Stimulated activated CD4-positive, alpha-beta T cell treated with anti-CD3 and anti-CD28 coated beads, Interleukin-15, amount 100 ng/mL, for 24 hours (primary cell): ENCODE measurements at places on chromosomes 16 and 17.
A peak's percentile ranks its signal among the peaks of the same experiment; 100 is the strongest.

DNA sequence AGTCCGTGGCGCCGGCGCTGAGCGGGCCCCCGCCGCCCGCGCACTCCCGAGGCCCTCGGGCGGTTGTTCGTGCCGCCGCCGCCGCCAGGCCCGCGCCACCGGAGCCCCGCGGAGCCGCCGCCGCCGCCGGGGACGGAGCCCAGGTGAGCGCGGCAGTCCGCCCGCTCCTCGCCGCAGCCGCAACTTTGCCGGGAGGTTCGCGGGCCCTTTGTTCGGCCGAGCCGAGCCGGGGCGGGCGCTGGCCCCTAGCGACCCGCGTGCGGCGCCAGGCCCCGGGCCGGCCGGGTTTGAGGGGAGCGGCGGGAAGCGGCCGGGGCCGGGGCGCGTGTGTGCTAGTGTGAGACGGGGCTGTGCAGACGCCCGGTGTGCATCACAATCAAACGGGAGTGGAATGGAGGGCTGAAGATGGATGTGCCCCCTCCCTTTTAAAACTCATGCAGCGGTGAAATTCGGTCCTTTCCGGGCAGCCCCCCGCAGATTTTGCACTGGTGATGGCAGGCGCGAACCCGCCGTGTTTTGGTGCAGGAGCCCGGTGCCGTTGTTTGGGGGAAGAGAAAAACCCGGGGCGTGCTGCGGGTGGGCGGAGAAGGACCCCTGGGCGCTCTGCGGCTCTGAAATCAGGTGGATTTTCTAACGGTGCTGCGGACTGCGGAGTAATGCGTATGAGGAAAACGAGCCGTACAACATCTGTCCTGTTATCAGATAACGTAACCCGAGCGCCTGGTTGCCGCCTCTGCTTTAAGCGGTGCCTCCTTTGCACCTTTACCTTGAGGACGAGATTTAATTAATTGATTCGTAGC, 823 bp downstream of the TNRC6C start:
- DNase-seq, result peak; percentile 49

GRCh38 chr16:35862242-35862641, 2402.8 kb downstream of the TP53TG3F start:
- DNase-seq, result no peak

- no peak for DNase-seq
These were observed 1.1 kb downstream of the GLIS2 start for GRCh38 chr16:4316864-4317531.

- no peak for DNase-seq
These were observed 108.6 kb downstream of the CCT6B start for GRCh38 chr17:34852614-34853013.
